Muscle of arm (tissue), 14 donors: ENCODE measurements at places on chromosomes 7 and 10.

DNA sequence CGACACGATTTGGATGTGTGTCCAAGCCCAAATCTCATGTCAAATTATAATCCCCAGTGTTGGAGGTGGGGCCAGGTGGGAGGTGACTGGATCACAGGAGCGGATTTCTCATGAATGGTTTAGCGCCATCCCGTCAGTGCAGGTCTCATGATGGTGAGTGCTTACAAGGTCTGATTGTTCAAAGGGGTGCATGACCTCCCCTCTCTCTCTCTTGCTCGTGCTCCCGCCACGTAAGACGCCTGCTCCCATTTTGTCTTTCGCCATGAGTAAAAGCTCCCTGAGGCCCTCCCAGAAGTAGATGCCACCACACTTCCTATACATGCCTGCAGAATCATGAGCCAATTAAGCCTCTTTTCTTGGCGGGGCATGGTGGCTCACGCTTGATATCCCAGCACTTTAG is 71.5 kb upstream of the NANOS1 start:
- no peak for DNase-seq

DNA sequence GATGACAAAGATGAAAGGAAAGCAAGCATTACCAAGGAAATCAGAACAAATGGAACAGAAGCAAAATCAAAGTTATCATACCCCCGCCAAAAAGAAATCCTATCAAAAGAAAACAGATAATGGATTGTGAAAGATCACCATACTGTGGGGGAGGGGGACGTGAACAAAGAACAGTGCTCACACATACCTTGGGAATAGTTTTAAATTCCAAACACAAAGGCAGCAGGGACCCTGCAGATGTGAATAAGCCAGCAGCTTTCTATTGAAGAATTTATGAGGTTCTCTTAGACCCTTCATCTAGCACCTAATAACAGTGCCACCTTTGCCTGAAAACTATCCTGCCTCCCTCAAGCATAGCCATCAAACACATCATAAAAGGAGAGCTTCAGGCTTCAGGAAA is 94.0 kb downstream of the AKR1D1 start:
- DNase-seq: no peak

DNA sequence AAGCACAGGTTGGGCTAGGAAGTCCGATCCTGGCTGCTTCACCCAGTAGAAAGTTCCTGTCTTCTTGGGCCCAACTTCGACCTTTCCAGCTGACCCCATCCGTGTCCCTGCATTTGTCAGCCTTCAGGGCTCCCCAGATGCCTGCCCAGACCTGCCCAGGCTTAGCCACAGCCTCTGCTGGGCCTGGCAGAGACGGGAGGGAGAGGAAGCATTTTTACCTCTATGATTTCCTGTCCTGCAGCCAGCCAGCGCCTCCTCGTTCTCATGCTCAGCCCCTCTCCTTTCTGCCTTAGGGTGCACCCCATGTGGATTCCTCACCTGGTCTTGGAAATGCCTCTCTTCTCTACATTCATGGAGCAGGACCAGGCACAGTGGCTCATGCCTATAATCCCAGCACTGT is 3.7 kb downstream of the METTL27 start:
- no peak for DNase-seq

- no peak for DNase-seq
Observed at GRCh38 chr7:21526007-21526406, 16.8 kb upstream of the DNAH11 start.

- peak; percentile 51 for DNase-seq
Observed at GRCh38 chr10:101780818-101781654, 2.2 kb downstream of the NPM3 start.

GRCh38 chr7:108407676-108408075 is 48.6 kb downstream of the NRCAM start:
- DNase-seq: no peak

GRCh38 chr7:33130184-33130583 is 820 bp downstream of the BBS9 start:
- DNase-seq: peak; percentile 8

DNA sequence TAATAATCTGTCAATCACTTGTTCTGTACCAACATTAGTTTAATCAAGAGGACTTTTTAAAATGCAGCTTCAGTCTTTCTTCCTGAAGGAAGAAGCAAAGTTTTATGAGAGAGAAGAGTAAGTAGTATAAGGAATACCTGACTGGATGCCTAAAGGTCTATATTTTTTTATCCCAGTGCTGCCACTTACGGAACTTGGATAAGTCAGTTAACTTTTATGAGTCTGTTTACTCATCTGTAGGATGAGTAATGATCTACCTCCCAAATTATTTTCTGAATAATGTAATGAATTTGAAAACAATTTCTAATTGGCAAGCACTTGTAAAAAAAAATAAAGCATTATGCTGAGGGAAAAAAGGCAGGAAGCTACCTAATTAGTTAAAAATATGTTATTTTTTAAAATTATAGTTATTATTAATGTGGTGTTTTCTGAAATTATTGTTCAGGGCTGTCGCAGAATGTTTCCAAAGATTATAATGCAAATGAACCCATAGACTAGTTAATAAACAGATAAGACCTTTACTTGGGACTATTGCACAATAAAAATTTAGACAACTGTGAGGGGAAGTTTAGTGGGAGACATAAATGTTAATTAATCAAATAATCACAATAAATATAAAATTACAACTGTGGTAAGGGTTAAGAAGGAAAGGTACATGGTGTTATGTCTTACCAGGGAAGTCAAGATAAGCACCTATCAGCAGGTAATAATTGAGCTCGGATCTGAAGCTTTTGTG is 24.6 kb downstream of the SLK start:
- DNase-seq: no peak

GRCh38 chr10:3750854-3751253 is 34.2 kb downstream of the KLF6 start:
- DNase-seq: no peak

DNA sequence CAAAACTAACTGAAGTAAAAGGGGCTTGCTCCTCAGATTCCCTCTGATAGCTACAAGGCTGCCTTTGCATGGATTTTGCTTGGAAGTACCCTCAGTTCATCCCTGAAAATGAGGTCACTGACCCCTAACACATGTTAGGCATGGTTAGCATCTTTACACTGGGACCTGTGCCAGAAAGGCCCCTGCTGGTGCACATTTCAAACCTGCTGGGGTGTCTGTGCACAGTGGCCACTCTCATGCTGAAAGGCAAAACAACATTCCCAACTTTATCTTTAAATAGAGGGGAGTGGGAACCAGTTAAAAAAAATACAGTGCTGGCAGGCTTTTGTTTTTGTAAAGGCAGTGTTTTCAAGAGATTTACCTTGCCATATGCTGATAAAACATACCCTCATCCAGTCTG is 99.1 kb downstream of the ANK3 start:
- DNase-seq: no peak

- DNase-seq: no peak
Observed at GRCh38 chr7:63041786-63042185, 956.9 kb upstream of the ZNF722 start.

GRCh38 chr10:52933748-52934147 is 161.2 kb upstream of the MBL2 start:
- DNase-seq: no peak

GRCh38 chr10:49512121-49512809 is 26.7 kb downstream of the ERCC6 start:
- DNase-seq: no peak

- DNase-seq: peak; percentile 23
Observed at GRCh38 chr10:35607475-35608327, 2.6 kb downstream of the GJD4 start.

DNA sequence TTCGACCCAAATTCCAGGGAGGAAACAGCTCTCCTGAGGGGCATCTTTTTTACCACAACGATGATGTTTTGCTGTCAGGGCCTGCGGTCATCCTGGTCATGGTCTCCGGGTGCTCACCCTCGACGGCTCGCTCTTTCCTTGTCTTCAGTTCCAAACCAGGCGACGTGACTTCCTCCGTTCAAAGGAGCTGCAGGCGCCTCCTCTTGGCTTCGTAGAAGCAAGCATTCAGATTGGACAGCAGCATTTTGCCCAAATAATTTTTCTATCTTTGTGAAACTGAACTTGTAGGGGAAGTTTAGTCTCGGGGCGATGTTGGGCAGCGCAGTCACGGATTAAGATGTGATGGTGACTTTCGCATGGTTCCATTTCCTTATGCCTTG is 208.9 kb downstream of the DNAJB6 start:
- DNase-seq: no peak

- DNase-seq: no peak
Observed at GRCh38 chr7:44808914-44809393, 12.5 kb downstream of the PPIA start.

GRCh38 chr10:22183771-22184461 is 33.9 kb downstream of the EBLN1 start:
- peak; percentile 10 for DNase-seq

DNA sequence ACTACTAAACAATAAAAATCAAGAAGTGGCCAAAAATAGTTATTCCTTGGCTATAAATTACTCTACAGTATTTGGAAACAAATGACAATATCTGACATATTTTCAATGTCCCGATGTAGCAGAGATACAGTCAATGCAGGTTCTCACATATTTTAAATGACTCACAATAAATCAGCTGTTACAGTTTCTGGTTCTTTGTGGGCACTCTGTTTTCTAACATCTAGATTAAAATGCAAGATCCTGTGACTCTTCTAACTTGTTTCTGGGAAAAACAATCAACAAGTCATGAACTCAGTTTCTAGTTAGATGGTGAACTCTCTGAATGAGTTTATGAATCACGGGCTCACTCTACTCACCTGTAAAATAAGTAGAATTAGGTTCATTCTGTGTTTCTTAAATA is 849.6 kb upstream of the MBL2 start:
- DNase-seq: no peak

GRCh38 chr10:119539359-119539825 is 3.1 kb downstream of the RGS10 start:
- no peak for DNase-seq

DNA sequence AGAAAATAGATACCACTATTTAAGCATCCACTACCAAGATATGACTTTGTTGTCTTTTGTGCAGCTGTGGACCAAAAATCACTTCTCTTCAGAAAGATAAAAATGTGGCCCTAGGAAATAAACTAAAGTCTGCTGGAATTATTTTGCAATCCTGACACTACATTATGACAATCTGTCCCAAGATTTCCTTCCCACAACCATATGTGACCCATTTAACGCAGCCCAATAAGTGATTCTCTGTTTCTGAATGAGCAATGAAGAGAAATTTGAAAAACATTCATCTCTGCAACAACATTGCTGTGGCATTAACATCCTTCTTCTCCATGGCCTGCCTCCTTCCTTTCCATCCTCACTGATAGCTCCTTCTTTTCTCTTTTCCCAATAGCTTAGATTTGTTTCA is 212.0 kb downstream of the TSPAN12 start:
- no peak for DNase-seq

GRCh38 chr7:124440081-124440480 is 325.5 kb downstream of the GPR37 start:
- DNase-seq: no peak

- no peak for DNase-seq
Observed at GRCh38 chr7:137970253-137970975, 31.5 kb downstream of the CREB3L2 start.

DNA sequence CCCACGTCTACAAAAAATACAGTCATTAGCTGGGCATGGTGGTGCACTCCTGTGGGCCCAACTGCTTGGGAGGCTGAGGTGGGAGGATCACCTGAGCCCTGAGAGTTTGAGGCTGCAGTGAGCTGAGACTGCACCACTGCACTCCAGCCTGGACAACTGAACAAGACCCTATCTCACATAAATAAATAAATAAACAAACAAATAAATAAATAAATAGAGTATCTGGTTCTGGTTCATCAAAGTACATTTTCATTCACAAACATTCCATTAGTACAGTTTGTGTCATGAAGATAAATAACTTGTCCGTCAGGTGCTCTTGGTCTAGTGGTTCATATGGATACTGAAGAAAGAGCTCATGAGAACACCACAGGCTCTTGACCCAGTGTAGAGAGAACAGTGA is 96.4 kb downstream of the RSU1 start:
- no peak for DNase-seq

GRCh38 chr10:132062641-132063390 is 2.9 kb upstream of the JAKMIP3 start:
- no peak for DNase-seq

- DNase-seq: no peak
Observed at GRCh38 chr7:24619978-24620377, 46.7 kb downstream of the PALS2 start.

GRCh38 chr7:30683816-30684215 is 1.6 kb upstream of the CRHR2 start:
- peak; percentile 11 for DNase-seq

DNA sequence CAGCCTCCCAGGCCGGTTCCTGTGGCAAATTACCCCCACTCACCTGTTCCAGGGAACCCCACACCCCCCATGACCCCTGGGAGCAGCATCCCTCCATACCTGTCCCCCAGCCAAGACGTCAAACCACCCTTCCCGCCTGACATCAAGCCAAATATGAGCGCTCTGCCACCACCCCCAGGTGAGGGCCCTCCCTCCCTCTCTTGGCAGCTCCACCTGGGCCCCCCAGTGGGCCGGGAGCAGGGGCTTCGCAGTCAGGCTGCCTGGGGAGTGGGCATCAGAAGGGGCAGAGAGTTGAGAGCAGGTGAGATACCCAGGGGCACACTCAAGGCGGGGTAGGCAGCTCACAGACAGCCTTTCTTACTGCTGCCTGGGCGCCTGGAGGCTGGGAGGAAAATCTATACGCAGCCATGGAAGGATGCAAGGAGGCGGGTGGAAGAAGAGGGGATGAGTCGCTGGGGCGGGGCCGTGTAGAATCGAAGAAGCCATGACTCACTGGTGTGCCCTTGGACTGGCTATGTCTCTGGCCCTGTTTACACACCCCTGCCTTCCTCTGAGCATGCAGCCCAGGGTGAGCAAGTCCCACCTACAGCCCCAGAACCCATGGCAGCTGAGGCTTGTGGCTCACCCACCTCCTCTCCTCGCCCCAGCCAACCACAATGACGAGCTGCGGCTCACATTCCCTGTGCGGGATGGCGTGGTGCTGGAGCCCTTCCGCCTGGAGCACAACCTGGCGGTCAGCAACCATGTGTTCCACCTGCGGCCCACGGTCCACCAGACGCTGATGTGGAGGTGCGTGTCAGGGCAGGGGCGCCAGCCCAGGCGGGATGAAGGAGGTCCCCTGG is 48.6 kb upstream of the PPIF start:
- DNase-seq: no peak

GRCh38 chr7:86747698-86748097 is 104.0 kb downstream of the GRM3 start:
- DNase-seq: no peak
